Smooth muscle cell of trachea (primary cell): ENCODE measurements at places on chromosomes 7 and 10. TPM values are rescaled to one million over a fixed set of nuclear protein-coding genes. Genes with fewer than 3 reads are reported as not detected.

Gene LLCFC1
- not detected in 2 replicates for total RNA-seq

Gene MALRD1
- total RNA-seq, result 1.0 and 3.1 TPM in 2 replicates

Gene OPN4
- total RNA-seq, result not detected in 2 replicates

Gene MCM10
- total RNA-seq, result 0.99 and 6.0 TPM in 2 replicates

Gene SDK1
- 1.5 and 22.8 TPM in 2 replicates for total RNA-seq

Gene TACR2
- total RNA-seq, result not detected in 2 replicates

Gene SFMBT2
- total RNA-seq, result 1.7 and 5.2 TPM in 2 replicates

Gene TMEM213
- not detected in 2 replicates for total RNA-seq

Gene GPRIN2
- not detected in 2 replicates for total RNA-seq

Gene PLPP4
- total RNA-seq, result 0.99 and 1.2 TPM in 2 replicates

Gene SRRT
- 40.3 and 54.1 TPM in 2 replicates for total RNA-seq

Gene SVIL
- total RNA-seq, result 87.1 and 261 TPM in 2 replicates

Gene ANKRD30A
- not detected in 2 replicates for total RNA-seq

Gene CNNM2
- total RNA-seq, result 8.3 and 12.7 TPM in 2 replicates

Gene FAM24B
- 4.1 and 4.2 TPM in 2 replicates for total RNA-seq

Gene TMEM178B
- under 0.01 TPM in 1 of 2 replicates, not detected in the other for total RNA-seq

Gene TACC2
- total RNA-seq, result 2.6 and 8.1 TPM in 2 replicates

Gene LIPN
- not detected in 2 replicates for total RNA-seq

Gene SEC31B
- total RNA-seq, result 2.2 and 4.1 TPM in 2 replicates

Gene ANKRD7
- 1.7 and 3.8 TPM in 2 replicates for total RNA-seq

Gene ANLN
- 15.7 and 122 TPM in 2 replicates for total RNA-seq

Gene CALN1
- not detected in 2 replicates for total RNA-seq

Gene PDZD7
- 1.6 and 2.5 TPM in 2 replicates for total RNA-seq

Gene PRKCQ
- total RNA-seq, result 0.17 TPM in 1 of 2 replicates, not detected in the other

Gene SPDYE1
- total RNA-seq, result not detected in 2 replicates

Gene NODAL
- total RNA-seq, result not detected in 2 replicates

Gene PRSS2
- total RNA-seq, result not detected in 2 replicates

Gene HMX2
- total RNA-seq, result not detected in 2 replicates

Gene PNLIP
- not detected in 2 replicates for total RNA-seq

Gene TRPV6
- total RNA-seq, result not detected in 2 replicates

Gene TSPAN12
- 0.73 and 1.5 TPM in 2 replicates for total RNA-seq

Gene IQCE
- total RNA-seq, result 9.0 and 16.9 TPM in 2 replicates

Gene AKR1C8
- total RNA-seq, result not detected in 2 replicates

Gene MMP21
- total RNA-seq, result 0.17 TPM in 1 of 2 replicates, not detected in the other

Gene OAT
- 183 and 219 TPM in 2 replicates for total RNA-seq

Gene FAM131B
- total RNA-seq, result 3.9 and 13.2 TPM in 2 replicates
